ENCODE measurements at places on chromosomes 12 and 14.

DNA sequence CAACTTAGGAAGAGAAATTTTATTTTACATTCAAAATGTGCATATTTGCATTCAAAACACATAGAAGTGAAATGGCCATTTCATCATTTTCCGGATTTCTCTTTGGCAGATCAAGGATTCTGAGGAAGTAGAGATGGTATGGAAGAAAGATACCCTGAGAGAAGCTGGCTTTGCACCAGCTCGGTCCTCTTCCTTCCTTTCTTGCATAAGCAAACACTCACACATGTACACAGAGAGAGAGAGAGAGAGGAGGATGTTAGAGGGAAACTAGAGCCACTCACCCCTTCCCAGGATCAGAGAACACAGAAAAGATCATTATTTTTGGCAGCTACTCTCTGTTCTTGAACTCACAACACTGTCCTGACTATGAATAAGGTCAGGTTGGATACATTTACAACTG lies 15.6 kb upstream of the PLEKHD1 start:
- DNase-seq, result no peak

DNA sequence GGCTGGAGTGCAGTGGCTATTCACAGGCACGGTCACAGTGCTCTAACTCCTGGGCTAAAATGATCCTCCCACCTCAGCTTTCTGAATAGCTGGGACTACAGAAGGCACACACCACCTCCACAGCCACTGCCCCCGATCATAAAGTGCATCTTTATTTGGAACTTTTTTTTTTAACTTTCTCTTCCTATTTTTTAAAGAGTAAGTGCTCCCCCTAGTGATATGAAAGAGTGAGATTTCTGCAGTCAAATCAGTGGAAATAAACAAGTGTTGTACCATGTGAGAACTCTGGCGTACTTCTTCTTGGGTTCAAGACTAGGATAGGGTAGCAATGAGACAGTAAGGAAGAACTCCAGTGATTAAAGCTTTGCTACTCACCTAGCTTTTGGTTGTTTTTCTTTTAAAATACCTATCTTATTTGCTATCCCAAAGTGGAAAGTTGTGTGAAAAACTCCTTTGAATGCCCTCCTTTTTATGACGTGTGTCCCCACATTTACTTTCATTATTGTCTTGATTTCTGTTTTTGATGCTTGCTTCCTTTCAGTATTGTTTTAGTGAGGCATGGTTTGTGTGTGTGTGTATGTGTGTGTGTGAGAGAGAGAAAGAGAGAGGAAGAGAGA lies 6.6 kb downstream of the PPP4R4 start:
- DNase-seq, result no peak

GRCh38 chr12:121762269-121762668 lies 31.2 kb downstream of the RHOF start:
- no peak for DNase-seq

- DNase-seq, result no peak
Observed at GRCh38 chr14:94394025-94394493, 5.7 kb upstream of the SERPINA1 start.

- DNase-seq, result no peak
Observed at GRCh38 chr12:65570451-65571130, 253.7 kb upstream of the HMGA2 start.

All from renal cortex interstitium (tissue), 15 donors.